ENCODE measurements at places on chromosomes 5 and 9. TPM values are rescaled to one million over a fixed set of nuclear protein-coding genes. Genes with fewer than 3 reads are reported as not detected.

Gene HBEGF
- not detected for polyA plus RNA-seq

Gene IFNA14
- polyA plus RNA-seq = not detected

Gene CDH18
- polyA plus RNA-seq = not detected

Gene LCN15
- not detected for polyA plus RNA-seq

Gene PLPP7
- polyA plus RNA-seq = 0.78 TPM

Gene MORN5
- polyA plus RNA-seq = not detected

Gene RMRP
- 41.0 TPM for polyA plus RNA-seq

Gene CDH10
- polyA plus RNA-seq = not detected

Gene PRDM9
- polyA plus RNA-seq = not detected

Gene ZBTB6
- polyA plus RNA-seq = 3.9 TPM

Gene LHX3
- polyA plus RNA-seq = not detected

Gene MELK
- polyA plus RNA-seq = not detected

Gene ZFP2
- 1.8 TPM for polyA plus RNA-seq

Gene TNIP1
- polyA plus RNA-seq = 63.5 TPM

Gene CARD9
- polyA plus RNA-seq = not detected

Gene MTAP
- 19.1 TPM for polyA plus RNA-seq

Gene RNF44
- 3.0 TPM for polyA plus RNA-seq

Gene TBC1D2
- not detected for polyA plus RNA-seq

Gene CEP120
- polyA plus RNA-seq = 15.8 TPM

Gene C5orf52
- polyA plus RNA-seq = not detected

Gene ARL14EPL
- polyA plus RNA-seq = not detected

Gene TSSK1B
- polyA plus RNA-seq = not detected

Gene ANKRD34B
- polyA plus RNA-seq = not detected

Gene ADAMTS6
- polyA plus RNA-seq = 0.49 TPM

Gene PCDHB7
- not detected for polyA plus RNA-seq

Gene PALM2AKAP2
- polyA plus RNA-seq = not detected

Gene OMD
- polyA plus RNA-seq = not detected

Gene SLC46A2
- polyA plus RNA-seq = 0.22 TPM

Gene CCNJL
- polyA plus RNA-seq = 0.12 TPM

Gene ZNF462
- polyA plus RNA-seq = not detected

Gene FOXI1
- not detected for polyA plus RNA-seq

Gene RGS3
- polyA plus RNA-seq = 13.8 TPM

Gene NEK6
- polyA plus RNA-seq = 9.2 TPM

Gene GDA
- not detected for polyA plus RNA-seq

Gene SH3PXD2B
- polyA plus RNA-seq = not detected

Gene PCDHB6
- polyA plus RNA-seq = not detected

Gene PDCD1LG2
- polyA plus RNA-seq = not detected

Gene RPP25L
- 50.6 TPM for polyA plus RNA-seq

Gene SHISAL2B
- polyA plus RNA-seq = not detected

Gene UAP1L1
- 6.0 TPM for polyA plus RNA-seq

Gene LIFR
- polyA plus RNA-seq = not detected

Gene NIM1K
- polyA plus RNA-seq = not detected

Gene MYORG
- polyA plus RNA-seq = not detected

Gene ENC1
- polyA plus RNA-seq = 3.3 TPM

Gene ITGA2
- not detected for polyA plus RNA-seq

Gene NOL8
- 18.6 TPM for polyA plus RNA-seq

Gene HTR4
- polyA plus RNA-seq = not detected

Gene KCNV2
- 0.14 TPM for polyA plus RNA-seq

Gene OR1J2
- not detected for polyA plus RNA-seq

Gene ABITRAM
- 9.6 TPM for polyA plus RNA-seq

Gene RUSC2
- polyA plus RNA-seq = not detected

Gene NR6A1
- not detected for polyA plus RNA-seq

Gene CTXN3
- polyA plus RNA-seq = not detected

Gene CCNH
- polyA plus RNA-seq = 46.4 TPM
